A549 treated with Hydrocortisone at 1 μM for 4 hours (cell line): ENCODE measurements at places on chromosomes 4 and X. TPM values are rescaled to one million over a fixed set of nuclear protein-coding genes. Genes with fewer than 3 reads are reported as not detected.

The STAP1 gene
- not detected in 5 replicates for total RNA-seq

The TMEM271 gene
- total RNA-seq: not detected in 5 replicates

The ADAM29 gene
- total RNA-seq: not detected in 5 replicates

The ZNF732 gene
- total RNA-seq: not detected in 5 replicates

The CCSER1 gene
- not detected in 5 replicates for total RNA-seq

The UGT2B15 gene
- total RNA-seq: 0.05 to 0.13 TPM (median 0.07 TPM) in 4 of 5 replicates, not detected in the other

The RAB39B gene
- 0.65 to 0.93 TPM (median 0.73 TPM) in 5 replicates for total RNA-seq

The RIPPLY1 gene
- 0.10 to 0.12 TPM in 2 of 5 replicates, not detected in the others for total RNA-seq
